ENCODE measurements at places on chromosomes 3 and 15.

GRCh38 chr3:14803981-14804834 is 14.6 kb upstream of the FGD5 start:
- no peak for DNase-seq

GRCh38 chr3:61667814-61668213 is 106.4 kb downstream of the PTPRG start:
- no peak for DNase-seq

- peak; percentile 31 for DNase-seq
Measured at GRCh38 chr3:20185331-20185678, 701 bp downstream of the SGO1 start.

DNA sequence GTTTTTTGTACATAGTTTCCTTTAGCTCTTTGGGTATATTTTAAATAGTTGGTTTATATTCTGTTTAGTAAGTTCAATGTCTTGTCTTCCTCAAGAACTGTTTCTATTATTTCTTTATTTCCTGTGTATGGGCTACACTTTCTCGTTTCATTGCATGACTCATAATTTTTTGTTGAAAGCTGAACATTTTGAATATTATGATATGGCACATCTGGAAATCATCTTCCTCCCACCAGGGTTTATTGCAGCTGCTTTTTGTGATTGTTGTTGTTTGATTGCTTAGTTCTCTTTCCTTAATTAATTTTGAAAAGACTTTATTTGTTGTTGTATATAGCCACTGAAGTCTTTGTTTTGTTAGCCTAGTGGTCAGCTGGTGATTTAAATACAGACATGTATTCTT is 43.8 kb downstream of the LSM3 start:
- DNase-seq, result no peak

DNA sequence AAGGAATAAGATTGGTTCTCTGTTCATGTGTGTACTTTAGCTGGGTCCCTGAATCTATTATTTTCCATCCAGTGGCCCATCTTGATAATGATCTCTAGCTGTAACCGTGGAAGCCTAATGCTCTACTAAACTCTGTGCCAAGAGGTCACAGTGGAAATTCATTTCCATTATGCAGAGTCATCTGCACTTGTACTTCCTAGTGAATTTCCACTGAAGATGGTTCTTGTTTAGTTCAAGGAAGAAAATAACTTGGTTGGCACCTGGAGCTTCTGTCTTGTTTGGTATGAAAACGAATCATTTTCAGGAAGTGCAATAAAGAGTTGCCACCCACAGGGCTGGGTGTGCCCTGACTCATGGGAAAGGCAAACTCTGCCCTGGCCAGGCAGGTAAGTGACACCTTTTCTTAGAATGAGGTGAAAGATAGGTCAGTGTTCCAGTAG is 10.3 kb downstream of the LPP start:
- no peak for DNase-seq

GRCh38 chr15:74723754-74724334 is 1.5 kb downstream of the CYP1A1 start:
- DNase-seq, result peak; percentile 70
